Foreskin fibroblast (primary cell): ENCODE measurements at places on chromosomes 1 and 21.

DNA sequence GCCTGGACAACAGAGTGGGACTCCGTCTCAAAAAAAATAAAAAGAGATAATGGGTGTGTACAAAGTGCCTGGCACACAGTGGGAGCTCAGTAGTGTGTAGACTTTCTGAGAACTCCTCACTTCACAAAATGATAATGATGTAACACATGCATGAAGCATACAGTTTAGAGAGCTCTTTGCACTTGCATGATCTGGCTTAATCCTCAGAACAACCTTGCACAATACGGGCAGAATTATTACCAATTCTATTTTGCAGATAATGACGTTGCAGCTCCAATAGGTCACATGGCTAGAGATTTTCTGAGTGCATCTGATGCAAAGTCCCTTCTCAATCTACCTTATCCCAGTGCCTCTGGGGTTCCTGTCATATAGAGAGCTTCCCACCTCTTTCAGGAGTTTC, 71.4 kb downstream of the CD247 start:
- no peak for DNase-seq

DNA sequence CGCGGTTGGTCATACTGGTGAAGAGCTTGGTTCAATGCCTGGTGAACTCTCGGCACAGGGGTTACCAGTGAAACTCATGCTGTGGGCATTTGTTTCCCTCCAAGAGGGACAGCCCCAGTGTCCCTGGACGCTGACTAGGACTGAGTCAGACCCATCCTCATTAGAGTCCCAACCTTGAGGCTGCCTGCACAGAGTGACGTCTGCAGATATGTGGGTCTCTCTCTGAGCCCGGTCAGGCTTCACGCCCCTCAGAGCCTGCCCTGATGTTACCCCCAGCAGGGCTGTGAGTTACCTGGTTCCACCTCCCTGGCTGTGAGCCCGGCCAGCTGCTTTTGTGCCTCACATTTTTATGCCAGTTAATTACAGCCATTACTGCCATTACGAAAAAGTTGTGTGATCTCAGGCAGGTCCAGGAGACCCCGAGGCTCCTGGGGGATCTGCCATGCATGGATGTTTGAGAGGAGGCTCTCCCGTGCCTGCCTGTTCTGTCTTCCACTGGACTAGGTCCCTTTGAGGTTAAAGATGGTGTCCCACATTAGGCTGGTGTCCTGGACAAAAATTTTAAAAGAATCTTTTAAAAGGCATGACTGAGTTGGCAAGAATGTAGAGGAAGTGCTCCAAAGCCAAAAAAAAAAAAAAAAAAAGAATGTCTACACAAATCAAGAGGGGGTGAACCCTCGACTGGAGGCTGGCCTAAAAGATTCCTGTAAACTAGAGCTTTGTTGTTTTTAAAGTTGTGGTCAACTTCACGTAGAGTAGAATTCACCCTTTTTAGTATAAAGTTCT, 36.6 kb upstream of the PADI1 start:
- peak; percentile 89 for DNase-seq

GRCh38 chr21:46062471-46063211, 35.3 kb upstream of the COL6A2 start:
- DNase-seq = peak; percentile 57

DNA sequence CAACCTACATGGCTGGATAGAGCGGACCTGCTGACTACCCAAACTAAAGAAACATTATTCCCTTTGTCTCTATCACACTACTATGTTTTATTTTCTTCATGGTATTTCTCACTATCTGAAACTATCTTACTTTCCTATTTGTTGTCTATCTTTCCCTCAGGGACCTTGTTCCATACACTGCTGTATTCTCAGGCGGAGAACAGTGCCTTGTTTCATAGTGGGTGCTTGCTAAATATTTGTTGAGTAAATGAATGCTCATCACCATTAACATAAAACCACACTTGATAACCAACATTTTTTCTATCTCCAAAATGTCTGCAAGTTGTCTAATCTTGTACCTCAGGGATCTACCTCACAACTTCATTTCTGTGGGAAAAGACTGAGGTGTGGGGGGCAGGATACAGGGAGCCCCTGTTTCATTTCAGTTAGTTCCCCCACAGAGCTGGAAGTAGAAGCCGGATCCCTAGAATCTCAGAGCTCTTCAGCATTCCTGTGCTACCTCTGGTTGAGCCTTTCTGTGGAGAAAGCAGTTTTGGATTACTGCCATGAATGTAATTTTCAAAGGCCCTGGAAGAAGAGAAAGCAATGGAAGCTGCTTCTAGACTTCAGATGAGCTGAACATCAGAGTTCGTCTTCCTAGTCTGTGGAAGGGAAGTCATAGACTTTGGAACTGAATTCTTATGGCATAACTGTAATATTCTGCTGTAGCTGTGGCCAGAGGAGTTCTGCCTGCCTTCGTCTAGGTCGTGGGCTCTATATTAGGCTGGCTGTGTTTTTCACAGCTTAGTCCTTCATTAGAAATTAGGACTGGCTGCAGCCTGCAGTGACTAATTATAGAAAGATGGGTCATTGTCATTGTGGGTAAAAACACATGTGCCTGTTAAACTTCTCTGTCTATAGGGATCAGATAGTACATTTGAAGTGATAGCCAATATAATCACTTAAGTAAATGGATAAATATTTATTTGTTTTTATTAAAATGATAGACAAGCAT, 293.2 kb upstream of the SGIP1 start:
- DNase-seq = no peak

GRCh38 chr1:18999359-18999758, 42.9 kb upstream of the IFFO2 start:
- DNase-seq = no peak
